Activated CD4-positive, alpha-beta T cell treated with anti-CD3 and anti-CD28 coated beads, Interleukin-2, Interleukin-4, amounts not matched to agents 100 ng/mL and 50 ng/mL, durations not matched to agents 16 hours and 8 hours (primary cell): ENCODE measurements at places on chromosomes 1 and 21.
A peak's percentile ranks its signal among the peaks of the same experiment; 100 is the strongest.

- no peak for DNase-seq
Observed at GRCh38 chr1:28895896-28896608, 18.3 kb upstream of the EPB41 start.

DNA sequence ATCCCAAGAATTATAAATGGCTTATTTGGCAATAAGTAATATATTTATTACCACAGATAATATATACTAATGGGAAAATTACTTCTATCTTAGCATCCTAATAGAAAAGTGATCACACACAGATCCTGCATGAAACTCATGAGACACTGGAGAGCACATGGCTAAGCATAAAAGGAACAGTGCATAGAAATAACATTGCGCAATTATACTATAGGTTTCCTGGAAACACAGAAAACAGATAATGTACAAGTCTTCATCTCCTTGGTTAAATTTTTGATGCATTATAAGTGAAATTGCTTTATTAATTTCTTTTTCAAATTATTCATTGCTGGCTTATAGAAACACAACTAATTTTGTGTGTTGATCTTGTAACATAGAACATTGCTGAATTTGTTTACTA is 210.4 kb downstream of the USH2A start:
- DNase-seq: no peak

GRCh38 chr1:25774921-25775771 is 24.8 kb upstream of the SELENON start:
- DNase-seq: peak; percentile 58

DNA sequence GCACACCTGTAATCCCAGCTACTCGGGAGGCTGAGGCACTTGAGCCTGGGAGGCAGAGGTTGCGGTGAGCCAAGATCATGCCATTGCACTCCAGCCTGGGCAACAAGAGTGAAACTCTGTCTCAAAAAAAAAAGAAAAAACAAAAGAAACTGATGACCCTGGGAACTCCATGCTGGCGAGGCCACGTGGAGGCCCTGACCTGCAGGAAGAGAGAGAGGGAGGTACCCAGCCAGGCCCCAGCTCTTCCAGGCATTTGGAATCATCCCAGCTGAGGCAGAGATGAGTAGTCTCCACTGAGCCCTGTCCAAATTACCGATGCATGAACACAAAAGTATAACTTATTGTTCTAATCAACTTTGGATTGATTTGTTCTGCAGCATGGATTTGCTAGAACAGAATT is 132.0 kb upstream of the ZBTB40 start:
- no peak for DNase-seq

DNA sequence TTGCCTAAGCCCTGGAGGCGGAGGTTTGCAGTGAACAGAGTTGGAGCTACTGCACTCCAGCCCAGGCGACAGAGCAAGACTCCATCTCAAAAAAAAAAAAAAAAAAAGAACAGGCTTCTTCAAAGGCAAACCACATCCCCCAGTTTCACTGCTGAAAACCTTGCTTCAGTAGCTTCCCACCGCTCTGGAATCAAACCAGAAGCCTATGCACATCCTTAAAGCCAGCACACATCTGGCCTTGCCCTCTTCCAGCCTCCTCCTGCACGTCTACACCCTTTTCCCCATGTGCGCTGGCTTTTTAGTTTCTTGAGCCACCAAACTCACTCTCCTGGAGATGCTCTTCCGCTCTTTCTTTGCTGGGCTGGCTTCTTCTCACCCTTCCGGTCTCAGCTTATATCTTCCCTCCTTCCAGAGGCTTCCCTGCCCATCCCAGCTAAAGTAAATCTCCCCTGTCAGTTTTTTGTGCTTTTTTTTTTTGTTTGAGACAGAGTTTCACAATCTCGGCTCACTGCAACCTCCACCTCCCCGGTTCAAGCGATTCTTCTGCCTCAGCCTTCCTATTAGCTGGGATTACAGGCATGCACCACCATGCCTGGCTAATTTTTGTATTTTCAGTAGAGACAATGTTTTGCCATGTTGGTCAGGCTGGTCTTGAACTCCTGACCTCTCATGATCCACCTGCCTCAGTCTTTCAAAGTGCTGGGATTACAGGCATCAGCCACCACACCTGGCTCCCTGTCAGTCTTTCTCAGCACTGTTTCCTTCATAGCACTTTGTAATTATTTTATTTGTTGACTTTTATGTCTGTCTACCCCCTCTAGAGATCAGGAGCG is 42.0 kb upstream of the ID3 start:
- DNase-seq: no peak
